ENCODE measurements at places on chromosomes 2 and 18.

GRCh38 chr2:107197594-107198294 lies 311.8 kb upstream of the ST6GAL2 start:
- DNase-seq = no peak

DNA sequence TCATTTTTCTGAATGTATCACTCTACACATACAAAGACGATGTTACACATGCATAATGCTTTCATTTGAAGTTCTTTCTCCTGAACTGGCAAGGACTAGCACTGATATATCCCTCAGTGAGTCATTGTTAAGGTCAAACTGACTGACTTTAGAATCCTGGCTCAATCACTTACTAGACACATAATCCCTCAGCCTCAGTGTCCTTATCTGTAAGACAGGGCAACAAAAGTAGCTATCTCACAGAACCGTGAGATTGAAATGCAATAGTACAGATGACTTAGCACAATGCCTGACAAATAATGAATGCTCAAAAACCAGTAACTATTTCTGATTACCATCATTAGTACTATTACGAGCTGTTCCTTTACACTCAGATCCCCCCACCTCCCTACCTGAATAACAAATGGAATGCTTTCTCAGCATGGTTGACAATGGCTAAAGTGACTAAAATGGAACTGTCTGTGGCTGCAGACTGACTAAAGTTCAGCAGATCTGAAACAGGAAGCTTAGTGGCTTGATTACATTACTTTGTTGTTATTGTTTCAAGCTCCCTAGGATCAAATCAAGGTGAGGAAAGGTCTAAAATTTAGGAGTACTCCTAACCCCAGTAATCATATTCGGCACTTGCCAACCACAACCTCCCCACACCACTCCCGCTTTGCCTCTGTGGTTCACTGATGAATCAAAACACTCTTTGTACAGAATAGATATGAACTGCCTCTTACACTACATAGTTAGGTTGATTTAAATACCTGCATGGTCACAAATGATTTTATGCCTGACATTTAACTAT lies 35.8 kb upstream of the CACNB4 start:
- DNase-seq = no peak

DNA sequence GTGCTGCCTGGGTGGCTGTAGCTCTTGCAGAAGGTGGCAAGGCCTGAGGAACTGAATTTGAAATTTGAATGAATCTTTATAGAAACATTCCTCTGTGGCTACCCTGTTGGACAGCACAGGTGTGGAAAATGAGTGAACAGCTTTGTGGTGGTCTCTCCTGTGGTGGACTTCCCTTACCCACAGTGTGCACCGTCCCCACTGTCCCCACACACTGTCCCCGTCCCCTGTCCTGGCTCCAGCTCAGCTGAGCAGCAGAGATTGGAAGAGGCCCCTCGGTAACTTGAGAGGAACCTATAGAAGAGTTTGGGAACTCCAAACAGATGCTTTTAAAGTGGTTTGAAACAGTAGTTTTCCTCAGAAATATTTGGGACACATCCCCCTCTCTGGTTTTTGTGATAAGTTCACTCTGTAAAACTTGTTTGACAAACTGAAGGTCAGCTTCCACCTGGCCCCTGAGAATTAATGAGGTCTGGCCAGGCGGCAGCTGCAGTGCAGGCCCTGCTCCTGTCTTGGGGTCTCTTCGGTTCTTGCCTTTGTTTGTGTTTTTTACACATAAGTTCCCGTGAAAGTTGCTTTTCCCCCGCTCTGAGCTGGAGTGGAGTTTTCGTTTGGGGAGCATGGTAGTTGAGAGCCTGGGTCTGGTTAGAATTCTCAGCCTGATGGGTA lies 63.2 kb downstream of the ASAP2 start:
- DNase-seq = no peak

DNA sequence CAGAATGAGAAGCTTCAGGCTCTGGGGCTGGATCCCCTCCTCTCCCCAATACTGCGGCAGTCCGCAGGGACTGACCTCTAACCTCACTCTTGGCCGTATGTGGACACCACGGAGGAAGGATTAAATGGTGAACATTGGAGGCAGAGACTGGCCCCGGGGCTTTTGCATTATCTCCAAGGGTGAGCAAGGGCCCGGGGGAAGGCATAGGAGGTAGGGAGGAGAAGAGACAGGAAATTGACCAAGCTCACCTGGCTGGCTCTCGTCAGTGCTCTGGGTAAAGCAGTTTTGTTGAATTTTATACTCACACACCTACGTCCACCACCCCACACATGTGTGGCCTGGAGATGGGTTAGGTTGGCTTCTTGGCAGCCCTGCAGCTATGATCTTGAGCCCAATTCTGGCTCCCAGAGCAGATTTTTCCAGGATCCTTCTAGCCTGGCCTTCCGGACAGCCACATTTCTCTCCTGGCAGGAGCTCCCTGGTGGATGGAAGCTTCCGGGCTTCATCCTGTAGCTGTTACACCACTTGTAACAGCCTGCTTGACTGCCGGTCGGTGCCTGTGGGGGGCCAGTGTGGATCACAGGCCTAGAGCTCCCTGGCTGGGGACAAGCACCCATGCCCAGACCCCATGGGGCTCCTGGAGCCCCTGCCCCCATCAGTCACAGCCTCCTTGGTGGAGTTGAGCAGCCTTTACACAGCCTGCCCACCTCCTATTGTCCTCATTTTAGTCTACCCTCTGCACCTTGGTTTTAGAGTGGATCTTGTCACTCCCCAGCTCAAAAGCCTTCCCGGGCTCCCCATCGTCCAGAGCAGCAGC lies 7.6 kb downstream of the ITM2C start:
- DNase-seq = no peak

DNA sequence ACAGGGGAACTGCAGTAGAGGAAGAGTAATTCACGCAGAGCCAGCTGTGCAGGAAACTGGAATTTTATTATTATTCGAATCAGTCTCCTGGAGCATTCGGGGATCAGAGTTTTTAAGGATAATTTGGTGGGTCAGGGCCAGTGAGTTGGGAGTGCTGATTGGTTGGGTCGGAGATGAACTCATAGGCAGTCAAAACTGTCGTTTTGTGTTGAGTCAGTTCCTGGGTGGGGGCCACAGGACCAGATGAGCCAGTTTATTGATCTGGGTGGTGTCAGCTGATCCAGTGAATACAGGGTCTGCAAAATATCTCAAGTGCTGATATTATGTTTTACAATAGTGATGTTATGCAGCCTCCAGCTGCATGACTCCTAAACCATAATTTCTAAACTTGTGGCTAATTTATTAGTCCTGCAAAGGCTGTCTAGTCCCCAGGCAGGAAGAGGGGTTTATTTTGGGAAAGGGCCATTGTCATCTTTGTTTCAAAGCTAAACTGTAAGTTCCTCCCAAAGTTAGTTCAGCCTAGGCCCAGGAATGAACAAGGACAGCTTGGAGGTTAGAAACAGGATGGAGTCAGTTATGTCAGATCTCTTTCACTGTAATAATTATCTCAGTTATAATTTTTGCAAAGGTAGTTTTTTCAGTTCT lies 67.0 kb downstream of the ASAP2 start:
- no peak for DNase-seq

- no peak for DNase-seq
Observed at GRCh38 chr18:59566533-59566971, 130.7 kb downstream of the CCBE1 start.
